ENCODE measurements at places on chromosomes 7 and 10. TPM values are rescaled to one million over a fixed set of nuclear protein-coding genes. Genes with fewer than 3 reads are reported as not detected.

Gene SCIN
- total RNA-seq, result 3.2 TPM

Gene BICC1
- total RNA-seq, result 3.8 TPM

Gene ADARB2
- total RNA-seq, result not detected

Gene ADCY1
- total RNA-seq, result 0.68 TPM

Gene MKRN1
- 89.5 TPM for total RNA-seq

Gene SRRM3
- 2.1 TPM for total RNA-seq

Gene FOXI2
- total RNA-seq, result not detected

Gene EPHA1
- total RNA-seq, result 53.9 TPM

Gene HOXA7
- not detected for total RNA-seq

Gene BCL7B
- 20.6 TPM for total RNA-seq

Gene EBF3
- total RNA-seq, result not detected
